ENCODE measurements at places on chromosomes 6 and 20. TPM values are rescaled to one million over a fixed set of nuclear protein-coding genes. Genes with fewer than 3 reads are reported as not detected.

ZNF292 gene
- total RNA-seq = 39.9 TPM

NKX2-2 gene
- total RNA-seq = not detected

- no peak for DNase-seq
These were observed 88.8 kb downstream of the MAP3K4 start for GRCh38 chr6:161080263-161080970.

SIRPA gene
- 5.9 TPM for total RNA-seq

STX11 gene
- total RNA-seq = 0.30 TPM

CEP250 gene
- total RNA-seq = 66.9 TPM

Measured in WTC11 (cell line).